ENCODE measurements at places on chromosomes 1 and 21.

GRCh38 chr1:41620365-41621169, 136.1 kb upstream of the EDN2 start:
- DNase-seq: no peak

DNA sequence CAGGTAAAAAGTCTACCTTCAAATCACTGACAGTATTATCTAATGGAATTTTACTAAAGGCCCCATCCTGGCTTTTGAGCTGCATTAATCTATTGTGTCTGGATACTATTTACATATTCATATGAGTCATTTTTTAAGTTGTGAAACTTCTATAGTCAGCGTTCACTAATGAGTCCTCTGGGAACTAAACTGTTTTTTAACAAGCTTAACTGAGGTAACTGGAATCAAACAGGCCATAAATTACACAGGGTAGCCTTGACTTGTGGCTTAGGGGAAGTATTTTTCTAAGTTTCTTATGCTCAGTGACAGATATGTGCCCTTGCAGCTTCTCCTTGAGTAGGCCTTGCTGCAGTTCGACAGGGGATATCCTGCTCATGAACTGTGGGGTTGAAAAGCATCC, 68.8 kb downstream of the JMJD4 start:
- no peak for DNase-seq

GRCh38 chr1:157113631-157114030, 14.0 kb upstream of the ETV3L start:
- DNase-seq: no peak

DNA sequence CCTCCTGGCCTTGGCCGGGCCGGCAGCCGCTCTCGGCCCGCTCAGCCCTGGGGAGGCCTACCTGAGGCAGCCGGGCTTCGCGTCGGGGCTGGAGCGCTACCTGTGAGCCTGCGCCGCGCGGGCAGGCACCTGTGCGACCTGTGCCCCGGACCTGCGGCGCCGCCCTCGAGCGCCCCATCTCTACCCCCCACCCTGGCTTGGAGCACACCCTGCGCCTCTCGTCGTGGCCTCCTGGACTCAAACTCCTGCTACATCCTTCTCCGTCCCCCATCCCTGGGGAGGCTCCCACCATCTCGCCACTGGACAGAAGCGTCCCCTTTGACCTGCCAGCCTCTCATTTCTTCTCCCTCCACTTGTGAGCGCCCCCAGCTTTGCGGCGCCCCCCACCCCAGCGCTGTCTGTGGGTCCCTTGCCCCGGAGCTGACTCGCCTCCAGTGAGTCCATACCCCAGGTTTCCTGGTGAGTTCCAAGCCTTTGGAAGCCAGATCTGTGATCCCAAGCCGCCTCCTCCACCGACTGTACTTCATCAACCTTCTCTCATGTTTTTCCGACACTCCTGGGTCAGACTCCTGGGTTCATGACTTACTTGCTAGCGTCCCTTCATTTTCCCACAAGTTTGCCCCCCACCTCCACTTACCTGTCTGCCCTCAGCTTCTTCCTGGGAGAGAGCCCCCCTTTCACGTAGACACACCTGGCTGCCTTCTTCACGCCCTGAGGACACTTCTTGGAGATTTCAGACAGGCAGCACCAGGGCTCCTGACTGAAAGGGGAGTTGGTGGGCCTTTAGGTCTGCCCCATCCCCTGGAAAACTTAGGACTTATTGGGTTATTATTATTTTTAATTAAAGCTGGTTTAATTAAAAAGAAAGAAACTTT, 1.3 kb downstream of the FOXE3 start:
- DNase-seq: no peak

GRCh38 chr1:193079187-193079586, 19.8 kb downstream of the RO60 start:
- no peak for DNase-seq

DNA sequence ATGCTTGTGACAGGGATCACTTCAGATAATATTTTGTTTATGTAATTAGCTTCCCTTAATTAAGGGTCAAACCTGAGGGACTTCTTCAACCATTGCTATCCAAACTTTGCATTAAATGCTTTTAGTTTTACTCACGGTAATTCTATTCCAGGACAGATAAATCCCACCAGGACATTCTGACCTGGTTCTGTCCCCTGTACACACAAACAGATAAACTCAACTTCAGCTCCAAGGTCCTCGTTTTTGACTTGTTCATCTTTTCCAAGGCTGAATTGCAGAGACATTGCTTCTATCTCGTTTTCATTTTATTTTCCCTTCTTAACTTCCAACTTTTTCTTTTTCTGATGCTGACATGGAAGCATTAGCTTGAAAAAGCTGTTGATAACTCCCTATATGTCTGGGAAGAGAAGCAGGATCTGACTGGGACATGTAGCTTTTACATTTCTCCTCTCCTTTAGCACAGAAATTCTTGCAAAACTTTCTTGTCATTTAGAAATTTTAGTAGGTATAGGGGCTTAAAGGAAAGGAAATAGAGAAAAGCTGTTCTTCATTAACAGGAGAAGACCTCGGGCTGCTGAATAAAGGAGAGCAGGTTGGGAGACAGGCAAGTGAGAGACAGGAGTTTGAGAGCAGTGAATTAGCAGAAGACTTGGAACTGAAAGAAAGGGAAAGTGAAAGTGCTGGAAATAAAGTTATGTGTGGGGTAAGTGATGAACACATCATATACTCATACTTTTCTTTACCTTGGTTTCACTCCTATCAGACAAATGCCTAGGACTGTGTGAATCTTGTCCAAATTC, 231.7 kb upstream of the B3GALT2 start:
- no peak for DNase-seq

- DNase-seq: peak; percentile 26
Observed at GRCh38 chr1:8604041-8604945, 213.1 kb downstream of the RERE start.

GRCh38 chr1:89620664-89621063, 12.3 kb upstream of the LRRC8C start:
- DNase-seq: no peak

DNA sequence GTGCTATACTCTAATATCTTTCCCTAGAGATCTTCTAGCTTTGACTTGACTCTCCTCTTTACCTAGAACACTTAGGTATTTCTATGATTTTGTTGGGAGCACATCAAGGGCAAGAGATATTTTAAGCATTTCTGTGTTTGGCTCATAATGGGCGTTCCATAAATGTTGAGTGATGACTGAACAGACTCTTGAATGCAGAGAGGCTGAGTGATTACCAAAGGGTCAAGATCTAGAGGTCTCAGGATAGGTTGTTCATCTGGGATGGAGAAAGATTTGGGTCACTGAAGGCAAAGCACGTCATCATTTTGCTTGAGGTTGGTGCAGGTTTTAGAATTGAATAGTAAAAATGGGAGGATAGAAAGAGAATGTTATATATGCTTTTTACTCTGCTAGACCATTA, 705.4 kb upstream of the B3GALT2 start:
- DNase-seq: no peak

DNA sequence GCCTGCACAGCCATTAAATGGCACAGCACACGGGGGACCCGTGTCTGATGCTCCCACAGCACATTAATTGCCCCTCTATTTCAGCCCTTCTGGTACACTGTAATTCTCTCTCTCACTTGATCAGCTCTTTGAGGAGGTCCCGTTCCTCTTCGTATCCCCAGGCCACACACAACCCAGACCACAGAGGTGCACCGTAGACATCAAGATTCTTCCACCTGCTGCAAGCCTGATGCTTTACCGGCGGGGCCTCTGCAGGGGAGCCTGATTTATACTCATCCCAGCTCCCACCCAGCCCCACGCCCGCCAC, 759 bp downstream of the SMYD3 start:
- no peak for DNase-seq

DNA sequence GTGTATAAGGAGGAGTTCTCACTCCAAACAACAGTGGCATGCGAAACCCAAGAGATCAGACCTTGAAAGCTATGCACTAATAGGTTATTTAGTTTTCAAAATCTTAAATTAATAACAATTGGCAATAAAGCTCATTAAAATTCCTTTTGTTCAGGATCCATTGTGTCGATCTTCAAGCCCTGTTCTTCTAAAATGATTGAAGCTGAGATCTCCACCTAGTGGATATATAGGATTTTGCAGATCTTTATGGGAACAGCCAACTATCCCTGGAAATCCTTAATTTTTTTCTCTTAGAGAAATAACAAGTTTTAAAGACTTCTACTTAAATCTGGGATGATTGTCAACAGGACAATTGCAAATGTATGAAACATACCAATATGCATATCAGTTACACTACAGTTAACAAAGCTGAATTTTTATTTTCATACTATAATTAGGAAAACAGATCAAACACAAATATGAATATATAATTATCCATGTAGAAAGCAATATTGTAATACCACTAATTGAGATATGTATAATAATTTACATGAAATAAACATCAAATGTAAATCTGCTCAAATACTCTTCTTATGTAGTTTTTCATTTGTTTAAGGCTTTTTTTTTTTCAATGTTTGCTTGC, 43.3 kb downstream of the LRRC53 start:
- no peak for DNase-seq

DNA sequence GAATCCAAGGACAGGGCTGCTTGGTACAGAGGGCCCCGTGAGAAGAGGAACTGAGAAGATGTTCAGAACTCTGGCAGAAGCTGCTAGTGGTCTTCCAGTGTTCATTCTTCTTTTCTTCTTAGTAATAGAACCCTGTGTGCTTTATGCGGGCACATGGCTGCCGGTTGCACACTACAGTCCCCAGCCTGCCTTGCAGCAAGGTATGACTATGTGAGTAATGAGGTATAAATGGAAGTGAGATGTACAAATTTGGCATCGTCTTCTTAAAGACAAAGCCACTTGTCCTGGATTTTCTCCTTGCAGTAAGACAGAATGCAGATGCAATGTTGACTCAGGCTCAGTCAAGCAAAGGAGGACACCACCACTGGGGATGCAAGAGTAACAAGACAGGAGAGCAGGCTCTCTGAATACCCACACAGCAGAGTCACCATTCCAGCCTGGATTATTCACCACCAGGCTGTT, 15.0 kb upstream of the ATP1B1 start:
- DNase-seq: no peak

GRCh38 chr1:63593303-63593885, at the start of gene PGM1:
PGM1 (plus strand) TSS chr1:63593411; CDS start chr1:63593489, 78 bp downstream.
- DNase-seq: peak; percentile 63

DNA sequence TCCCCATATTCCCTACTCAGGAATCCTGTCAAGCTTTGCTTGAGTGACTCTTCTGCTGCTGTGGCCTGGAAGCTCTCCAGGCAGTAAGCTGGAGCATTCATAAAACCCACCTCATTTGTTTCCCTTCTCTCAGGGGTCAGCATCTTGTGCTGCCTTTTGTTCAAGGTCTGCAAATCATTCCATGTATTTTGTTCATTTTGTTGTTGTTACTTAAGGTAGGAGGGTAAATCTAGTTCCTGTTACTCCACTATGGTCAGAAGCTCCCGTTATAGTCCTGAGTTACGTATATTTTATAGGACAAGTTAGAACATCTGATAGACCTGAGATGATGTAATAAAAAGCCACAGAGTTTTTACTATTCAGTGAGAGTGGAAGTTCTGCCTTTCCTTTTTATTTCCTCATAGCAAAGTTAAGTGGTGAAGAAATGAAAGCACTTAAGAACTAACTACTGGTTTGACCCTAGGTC, 9.9 kb downstream of the SYNJ1 start:
- DNase-seq: no peak
